ENCODE measurements at places on chromosomes 16 and 17.

- peak; percentile 49 for DNase-seq
Observed at GRCh38 chr16:84117494-84117843, 727 bp upstream of the MBTPS1 start.

GRCh38 chr17:42853004-42853403 lies 2.0 kb downstream of the AOC3 start:
- no peak for DNase-seq

DNA sequence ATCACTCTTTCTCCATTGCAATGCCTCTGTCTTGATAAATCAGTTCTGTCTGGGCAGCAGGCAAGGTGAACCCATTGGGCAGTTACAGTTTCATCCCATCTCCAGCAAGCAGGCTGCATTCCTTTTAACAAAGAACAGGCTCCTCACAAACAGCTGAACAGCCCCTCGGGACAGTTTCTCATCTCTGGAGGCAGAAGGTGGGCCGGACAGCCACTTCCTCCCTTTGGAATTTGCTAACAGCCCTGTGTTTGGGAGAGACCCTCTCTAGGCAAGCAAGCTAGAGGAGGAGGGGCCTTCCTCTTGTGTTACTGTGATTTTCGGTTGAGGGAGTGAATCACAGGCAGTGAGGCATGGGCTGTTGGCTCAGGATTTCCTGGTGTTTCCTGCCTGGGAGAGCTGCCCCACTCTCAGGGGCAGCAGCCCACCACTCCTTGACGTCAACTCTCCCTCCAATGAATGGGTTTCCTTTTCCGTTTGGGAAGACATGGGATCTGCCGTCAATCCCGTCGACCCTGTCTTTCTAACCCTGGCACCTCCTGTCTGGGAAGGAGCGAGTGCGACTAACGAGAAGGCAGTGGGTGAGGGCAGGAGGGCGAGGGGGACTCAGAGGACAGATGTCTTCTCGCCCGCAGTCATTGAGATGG lies 3.7 kb upstream of the PGS1 start:
- DNase-seq, result peak; percentile 91

GRCh38 chr17:74250324-74250995 lies 23.6 kb upstream of the DNAI2 start:
- DNase-seq, result no peak
